ENCODE measurements at places on chromosomes 11 and 22.

GRCh38 chr22:31952472-31952871, 8.1 kb downstream of the YWHAH start:
- DNase-seq, result no peak

DNA sequence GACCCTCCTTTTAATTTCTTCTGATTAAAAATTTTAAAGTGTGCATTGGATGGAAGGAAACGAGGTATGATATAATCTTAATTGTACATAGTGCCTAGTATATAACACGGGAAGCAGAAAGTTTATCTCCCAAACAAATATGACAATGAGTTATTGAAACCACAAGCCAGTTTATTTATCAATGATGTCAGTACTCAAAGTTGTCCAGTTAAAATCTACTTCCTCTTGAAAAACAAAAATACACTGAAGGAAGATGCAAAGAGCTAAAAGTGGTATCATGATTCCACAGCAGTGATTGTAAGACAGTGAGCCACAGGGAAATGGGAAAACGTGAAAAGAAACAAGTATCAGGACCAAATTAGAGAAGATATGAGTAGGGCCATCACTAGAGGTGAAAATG, 18.8 kb upstream of the OR5B21 start:
- no peak for DNase-seq

DNA sequence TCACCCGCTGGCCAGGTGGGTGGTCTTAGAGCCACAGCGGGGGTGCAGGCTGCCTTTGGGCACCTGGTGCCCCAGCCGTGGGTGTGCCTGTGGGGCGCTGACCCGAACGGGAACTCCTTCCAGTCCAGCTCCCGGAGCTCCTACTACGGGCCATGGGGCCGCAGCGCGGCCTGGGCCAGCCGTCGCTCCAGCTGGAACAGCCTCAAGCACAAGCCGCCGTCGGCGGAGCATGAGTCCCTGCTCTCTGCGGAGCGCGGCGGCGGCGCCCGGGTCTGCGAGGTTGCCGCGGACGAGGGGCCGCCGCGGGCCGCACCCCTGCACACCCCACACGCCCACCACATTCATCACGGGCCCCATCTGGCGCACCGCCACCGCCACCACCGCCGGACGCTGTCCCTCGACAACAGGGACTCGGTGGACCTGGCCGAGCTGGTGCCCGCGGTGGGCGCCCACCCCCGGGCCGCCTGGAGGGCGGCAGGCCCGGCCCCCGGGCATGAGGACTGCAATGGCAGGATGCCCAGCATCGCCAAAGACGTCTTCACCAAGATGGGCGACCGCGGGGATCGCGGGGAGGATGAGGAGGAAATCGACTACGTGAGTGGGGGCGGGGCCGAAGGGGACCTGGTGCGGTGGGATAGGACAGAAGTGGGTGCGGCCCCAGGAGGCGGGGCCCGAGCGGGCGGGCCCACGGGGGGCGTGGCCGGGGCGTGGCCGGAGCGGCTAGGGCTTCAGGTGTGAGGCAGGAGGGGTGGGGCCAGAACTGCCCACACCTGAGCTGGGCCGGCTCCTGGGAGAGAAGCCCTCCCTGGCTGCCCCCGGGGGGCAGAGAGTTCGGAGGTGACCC, 91.5 kb downstream of the CACNA1I start:
- DNase-seq, result no peak

GRCh38 chr11:34840736-34841386, 75.3 kb downstream of the APIP start:
- no peak for DNase-seq

DNA sequence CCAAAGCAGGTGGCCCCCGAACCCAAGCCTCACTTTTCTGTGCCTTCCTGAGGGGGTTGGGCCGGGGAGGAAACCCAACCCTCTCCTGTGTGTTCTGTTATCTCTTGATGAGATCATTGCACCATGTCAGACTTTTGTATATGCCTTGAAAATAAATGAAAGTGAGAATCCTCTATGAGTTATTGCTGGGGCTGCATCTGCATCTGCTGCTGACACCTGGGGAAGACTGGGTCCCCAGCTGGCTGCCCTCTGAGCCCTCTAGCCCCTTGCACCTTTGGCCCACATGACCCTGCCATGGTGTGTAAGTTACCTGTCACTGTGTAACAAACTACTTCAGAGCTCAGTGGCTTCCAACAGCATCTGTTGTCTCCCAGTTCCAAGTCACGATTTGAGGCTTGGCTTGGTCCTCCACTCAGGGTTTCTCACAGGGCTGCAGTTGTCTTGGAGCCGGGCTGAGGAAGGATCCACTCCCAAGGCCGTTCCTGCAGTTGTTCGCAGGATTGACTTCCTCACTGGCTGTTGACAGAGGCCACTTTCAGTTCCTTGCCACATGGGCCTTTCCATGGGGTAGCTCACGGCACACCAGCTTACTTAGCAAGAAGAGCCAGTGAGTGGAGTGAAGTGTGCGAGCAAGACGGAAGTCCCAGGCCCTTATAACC, 13.5 kb upstream of the UVRAG start:
- peak; percentile 38 for DNase-seq

DNA sequence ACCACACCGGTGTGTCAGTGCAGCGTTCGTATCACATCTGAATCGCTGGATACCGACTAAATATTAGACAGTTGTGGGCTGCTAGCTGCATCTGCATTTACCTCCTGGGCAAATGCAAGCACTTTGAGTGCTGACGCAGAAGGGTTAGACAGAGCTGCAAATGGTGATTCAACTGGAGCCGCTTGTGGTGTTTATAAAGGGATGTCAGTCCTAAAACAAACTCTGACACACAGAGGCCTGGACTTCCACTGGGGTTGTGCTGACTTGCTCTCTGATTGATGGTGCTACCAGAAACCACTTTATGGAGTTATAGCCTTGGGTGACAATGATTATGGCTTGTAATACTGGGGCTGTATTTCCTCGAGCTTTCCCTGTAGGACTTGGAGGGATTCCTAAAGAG, 374.4 kb downstream of the NTM start:
- no peak for DNase-seq

DNA sequence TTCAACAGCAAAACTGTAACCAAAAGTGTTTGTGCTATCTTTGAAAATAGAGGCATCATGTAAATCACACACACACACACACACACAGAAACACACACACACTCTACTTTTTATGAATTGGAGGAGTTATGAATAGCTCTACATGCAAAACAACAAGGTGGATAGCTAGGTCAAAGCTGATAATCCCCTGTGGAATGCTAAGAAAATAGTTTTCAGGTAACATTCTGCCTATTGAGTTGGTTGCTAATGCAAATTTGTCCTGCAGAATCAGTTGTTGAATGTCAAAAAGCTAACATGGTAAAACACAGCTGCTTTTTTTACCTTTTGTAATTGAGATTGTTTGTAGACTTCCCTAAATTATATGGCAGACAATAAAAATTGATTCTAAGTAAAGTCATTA, 1658.4 kb upstream of the RAG2 start:
- no peak for DNase-seq

GRCh38 chr11:66539170-66539869, 6.5 kb downstream of the ZDHHC24 start:
- DNase-seq, result no peak

DNA sequence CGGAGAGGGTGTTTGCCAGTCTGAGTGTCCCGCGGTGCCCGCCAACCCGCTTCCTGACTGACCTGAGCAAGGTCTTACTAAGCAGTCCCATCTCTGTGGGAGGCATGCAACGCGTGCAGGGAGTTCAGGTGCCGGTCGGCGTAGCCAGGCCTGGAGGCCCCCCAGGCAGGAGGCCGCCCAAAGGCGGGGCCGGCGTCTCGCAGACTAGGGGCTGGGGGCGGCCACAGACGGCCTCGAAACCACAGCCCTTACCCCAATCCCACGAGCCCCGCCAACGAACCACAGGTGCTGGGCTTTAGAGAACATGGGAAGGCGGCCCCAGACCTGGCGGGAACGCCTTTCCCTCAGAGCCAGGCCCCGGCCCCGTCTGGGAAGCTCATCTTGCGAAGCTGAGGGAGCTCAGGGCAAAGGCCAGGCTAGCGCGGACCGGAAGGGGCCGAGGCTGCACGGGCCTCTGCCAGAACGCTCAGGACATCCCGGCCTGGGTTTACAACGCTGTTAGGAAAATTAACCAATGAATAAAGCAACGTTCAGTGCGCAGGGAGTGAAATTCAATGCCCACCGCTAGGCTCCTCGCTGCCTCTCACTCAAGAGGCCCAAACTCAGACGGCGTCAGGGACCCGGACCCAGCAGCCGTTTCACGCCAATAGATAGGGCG, 2.1 kb upstream of the MTFP1 start:
- DNase-seq, result peak; percentile 81

DNA sequence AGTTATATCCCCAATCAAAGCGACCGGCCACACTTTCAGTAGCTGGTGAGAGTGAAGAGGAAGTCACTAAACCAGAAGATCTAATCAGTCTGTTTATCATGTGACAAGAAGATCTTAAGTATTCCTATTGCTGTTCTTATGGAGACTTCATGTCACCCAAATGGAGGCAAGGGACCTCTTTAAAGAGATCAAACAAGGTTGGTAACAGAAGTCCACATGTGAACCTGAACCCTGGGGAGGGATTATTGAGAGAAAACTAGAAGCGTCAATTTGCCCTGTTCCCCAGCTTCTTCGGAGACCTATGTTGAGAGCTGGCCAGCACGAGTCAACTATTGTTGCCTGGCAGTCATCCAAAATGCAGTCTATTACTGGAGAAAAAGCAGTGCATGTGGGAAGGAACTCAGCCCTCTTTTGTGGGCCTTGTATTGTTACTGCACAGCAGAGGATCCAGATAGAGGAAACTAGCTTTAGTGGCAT, 76.9 kb upstream of the CTSC start:
- DNase-seq, result peak; percentile 19

DNA sequence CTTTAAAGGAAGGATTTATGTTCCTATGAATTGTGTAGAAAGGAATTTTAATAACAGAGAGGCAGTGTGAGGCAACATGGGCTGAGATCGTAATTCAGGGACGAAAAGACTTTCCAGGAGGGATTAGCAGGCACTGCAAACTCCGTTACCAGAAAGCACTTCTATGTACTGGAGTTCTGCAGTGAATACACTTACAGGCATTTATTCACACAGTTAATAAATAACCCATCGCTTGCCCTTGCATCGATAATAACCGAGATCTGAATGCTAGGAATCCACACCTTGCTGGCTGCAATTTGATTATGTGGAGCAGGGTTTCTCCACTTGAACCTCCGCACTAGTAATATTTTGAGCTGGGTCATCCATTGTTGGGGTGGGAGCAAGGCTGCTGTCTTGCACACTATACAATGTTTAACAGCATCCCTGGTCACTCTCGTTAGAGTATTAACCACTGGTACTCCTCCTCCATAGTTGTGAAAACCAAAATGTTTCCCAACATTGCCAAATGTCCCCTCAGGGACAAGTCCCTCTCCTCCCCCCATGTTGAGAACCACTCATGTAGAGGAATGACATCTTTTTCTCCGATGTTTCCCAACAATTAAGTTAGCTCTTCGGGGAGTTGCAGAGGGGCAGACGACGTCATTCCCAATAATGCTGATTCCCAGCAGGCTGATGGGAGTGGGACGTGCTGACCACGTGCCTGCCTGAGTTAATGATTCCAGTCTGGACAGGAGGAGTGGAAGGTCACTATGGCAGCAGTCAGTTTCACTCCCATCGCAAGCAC, 99.5 kb downstream of the SNX19 start:
- DNase-seq, result no peak

- no peak for DNase-seq
Measured at GRCh38 chr11:112303616-112304015, 43.0 kb upstream of the PLET1 start.

- DNase-seq, result no peak
Measured at GRCh38 chr11:134369656-134370525, 38.1 kb downstream of the GLB1L2 start.

GRCh38 chr11:103744496-103745153, 291.8 kb upstream of the DDI1 start:
- no peak for DNase-seq

DNA sequence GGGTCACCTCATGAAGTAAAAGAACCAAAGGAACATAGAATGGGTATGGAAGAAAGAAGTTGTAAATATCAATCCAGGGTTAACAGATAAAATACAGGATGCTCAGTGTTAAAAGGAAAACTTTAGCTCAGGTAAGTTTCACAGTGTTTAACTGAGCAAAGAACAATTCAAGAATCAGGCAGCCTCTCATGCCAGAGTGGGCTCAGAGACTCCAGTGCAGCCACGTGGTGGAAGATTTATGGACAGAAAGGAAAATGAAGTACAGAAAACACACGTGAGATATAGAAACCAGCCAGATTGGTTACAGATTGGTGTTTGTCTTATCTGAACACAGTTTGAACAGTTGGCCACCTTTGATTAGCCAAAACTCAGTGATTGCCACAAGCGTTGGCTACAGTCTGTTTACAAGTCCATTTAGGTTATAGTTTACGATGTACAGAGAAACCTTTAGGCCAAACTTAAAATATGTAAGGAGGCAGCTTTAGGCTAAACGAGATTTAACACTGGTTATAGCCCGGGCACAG, 9.1 kb downstream of the AP5B1 start:
- no peak for DNase-seq

GRCh38 chr11:126328001-126328390, 24.1 kb downstream of the DCPS start:
- no peak for DNase-seq

DNA sequence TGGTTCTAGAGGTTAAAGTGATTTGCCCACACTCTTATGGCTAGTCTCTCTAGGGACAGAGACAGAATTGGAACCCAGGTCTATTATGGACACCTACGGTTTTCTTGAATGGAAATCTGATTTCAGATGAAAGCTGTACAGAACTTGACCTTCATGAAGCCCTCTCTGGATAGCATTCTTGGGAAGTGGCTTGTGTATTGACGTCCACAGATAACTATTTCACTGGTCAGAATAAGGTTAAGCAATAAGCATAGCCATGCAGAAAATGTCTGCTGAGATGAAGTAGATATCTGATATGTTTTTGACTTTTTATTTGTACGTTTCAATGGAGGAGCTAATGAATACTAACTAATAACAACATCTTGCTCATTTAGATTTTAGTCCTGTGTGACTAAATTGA, 1.1 kb downstream of the TLCD5 start:
- no peak for DNase-seq

GRCh38 chr11:96157517-96157873, 185.5 kb downstream of the MAML2 start:
- no peak for DNase-seq

- no peak for DNase-seq
Measured at GRCh38 chr11:106957030-106957482, 61.2 kb downstream of the GUCY1A2 start.

DNA sequence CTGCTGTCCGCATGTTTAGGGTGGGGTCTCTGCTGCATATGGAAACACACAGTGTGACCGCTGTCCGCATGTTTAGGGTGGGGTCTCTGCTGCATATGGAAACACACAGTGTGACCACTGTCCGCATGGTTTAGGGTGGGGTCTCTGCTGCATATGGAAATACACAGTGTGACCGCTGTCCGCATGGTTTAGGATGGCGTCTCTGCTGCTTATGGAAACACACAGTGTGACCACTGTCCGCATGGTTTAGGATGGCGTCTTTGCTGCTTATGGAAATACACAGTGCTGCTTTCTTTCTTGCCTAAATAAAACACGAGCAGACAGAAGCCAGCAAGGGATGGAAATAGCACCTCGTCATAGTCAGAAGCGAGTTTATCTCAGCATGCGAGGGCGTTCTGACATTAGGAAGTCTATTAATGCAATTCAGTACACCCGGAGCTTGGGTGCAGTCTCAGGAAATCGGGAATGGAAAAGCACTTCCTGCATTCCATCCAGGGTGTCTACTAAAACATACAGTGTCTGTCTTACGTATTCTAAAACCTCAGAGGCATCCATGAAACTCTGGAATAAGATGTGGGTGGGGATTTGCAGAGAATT, 32.6 kb upstream of the TOLLIP start:
- no peak for DNase-seq

GRCh38 chr11:44631831-44632230, 66.4 kb downstream of the CD82 start:
- no peak for DNase-seq

- DNase-seq, result peak; percentile 70
Measured at GRCh38 chr11:63536669-63537292, at the start of gene PLAAT4. Gene PLAAT4, plus strand, starts transcription at chr11:63536808. Its CDS starts 61 bp downstream, at chr11:63536869.

Measured in midbrain (tissue), 1 donor.